ENCODE measurements at places on chromosomes 16 and 17.

GRCh38 chr16:50152351-50152806 lies 727 bp upstream of the TENT4B start:
- no peak for DNase-seq

DNA sequence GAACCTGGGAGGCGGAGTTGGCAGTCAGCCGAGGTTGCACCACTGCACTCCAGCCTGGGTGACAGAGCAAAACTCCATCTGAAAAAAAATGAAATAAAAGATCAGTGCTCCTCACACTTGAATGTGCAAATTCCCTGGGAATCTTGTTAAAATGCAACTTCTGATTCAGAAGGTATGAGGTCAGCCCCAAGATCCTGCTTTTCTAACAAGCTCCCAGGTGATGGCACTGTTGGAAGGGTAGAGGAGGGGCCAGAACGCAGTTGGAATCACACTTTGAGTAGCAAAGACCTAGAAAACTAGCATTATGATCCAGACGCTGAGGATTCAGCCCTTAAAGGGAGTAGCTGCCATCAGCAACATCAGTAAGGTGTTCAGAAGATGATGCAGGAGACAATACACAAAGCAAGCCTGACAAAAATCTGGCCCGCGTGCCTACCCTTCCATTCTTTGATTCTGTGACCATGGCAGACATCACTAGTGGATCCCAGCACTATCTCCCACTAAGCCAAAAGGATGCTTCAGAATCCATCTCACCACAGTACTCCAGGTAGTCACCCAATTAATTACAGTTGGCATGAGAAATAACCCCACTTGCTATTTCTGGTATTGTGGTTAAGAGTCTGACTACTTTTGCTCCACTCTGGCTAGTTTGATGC lies 33.1 kb upstream of the MEIOC start:
- DNase-seq, result no peak

DNA sequence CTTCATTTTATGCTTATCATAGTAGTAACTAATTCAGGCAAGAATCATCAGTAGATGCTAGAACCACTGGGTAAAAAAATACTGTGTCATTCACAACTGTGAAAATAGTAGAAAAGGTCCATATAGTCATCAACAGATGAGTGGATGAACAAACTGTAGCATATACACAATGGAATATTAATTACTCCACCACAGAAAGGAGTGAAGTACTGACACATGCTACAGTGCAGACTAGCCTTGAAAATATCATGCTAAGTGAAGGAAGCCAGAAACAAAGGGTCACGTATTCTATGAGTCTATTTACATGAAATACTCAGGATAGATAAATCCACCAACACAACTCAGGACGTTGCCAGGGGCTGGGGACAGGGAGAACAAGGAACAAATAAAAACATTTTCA lies 13.3 kb downstream of the USP22 start:
- no peak for DNase-seq

DNA sequence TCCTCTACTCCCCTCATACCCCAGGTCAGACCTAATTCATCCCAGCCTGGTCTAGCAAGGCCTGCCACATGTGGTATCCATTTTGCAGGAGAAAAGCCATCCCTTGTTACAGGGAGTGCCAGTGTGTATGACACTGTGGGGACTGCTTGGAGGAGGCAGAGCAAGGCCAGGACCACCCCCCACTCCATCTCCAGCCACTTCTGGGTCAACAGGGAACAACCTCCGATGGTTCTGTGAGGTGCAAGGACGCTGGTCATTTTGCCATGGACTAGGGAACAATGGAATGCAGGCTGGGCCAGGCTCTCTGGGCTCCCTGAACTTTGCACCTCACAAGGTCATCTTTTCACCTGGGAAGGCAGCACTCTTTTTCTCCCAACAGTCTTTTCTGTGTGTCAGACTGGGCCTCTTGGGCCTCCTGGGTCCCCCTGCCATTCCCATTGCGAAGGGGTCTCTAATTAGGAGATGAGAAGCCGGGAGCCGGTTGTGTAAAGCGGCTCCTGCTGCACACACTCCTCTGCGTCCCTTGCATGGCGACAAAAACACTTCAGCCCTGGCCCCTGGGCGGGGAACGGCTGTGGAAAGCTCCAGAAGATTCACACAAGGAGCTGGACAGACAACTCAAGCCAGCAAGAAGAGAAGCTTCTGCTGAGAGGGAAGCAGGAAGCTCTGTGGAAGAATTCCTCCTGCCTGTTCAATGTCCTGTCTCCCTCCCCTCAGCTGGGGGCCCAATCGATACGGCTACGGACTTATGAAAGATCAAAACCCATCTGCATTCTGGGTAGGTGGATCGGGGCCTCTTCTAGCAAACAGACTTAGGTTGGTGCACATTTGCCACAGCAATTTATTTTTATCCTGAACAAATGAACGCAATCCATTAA lies 38.5 kb upstream of the MTSS2 start:
- no peak for DNase-seq

- no peak for DNase-seq
Measured at GRCh38 chr16:14092561-14092960, 21.4 kb downstream of the MRTFB start.

DNA sequence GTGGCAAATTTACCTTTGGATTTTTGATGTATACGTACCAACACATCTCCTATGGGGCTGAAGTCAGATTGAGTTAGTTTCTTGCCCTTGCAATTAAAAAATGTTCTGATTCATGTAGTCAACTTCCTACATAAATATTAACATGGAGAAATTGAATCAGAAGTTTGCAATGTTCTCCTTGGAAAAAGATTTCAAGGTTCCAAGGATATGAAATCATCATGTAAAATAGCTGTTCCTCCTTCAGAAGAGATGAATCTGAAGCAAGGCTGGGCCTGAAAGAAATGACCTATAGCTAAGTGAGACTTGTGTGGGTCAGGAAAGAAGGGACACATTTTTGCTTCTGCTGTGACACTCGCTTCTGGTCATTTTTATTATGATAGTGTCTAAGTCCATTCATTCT lies 131.7 kb downstream of the RGS9 start:
- DNase-seq, result no peak

GRCh38 chr16:81172769-81173658 lies 65.5 kb upstream of the BCO1 start:
- no peak for DNase-seq
